ENCODE measurements at places on chromosomes 13 and 19.

- DNase-seq, result no peak
Measured at GRCh38 chr13:33251131-33251661, 34.4 kb downstream of the STARD13 start.

GRCh38 chr13:92312823-92313222 is 913.8 kb upstream of the GPC6 start:
- DNase-seq, result no peak

DNA sequence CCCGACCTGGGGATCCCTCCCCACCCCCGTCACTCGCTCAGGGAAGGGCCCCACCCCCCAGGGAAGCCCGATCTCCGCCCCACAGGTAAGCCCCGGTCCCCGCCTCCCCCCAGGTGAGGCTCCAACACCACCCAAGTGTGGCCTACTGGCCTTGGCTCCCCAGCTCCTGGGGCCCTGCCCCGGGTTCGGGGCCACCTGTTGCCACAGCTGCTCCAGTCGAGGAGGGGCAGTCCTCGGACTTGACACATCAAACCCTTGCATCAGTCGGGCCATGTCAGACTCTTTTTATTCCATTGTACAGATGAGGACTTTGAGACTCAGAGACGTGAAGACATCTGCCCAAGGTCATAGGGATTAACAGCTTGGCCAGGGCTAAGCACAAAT is 512 bp downstream of the CC2D1A start:
- DNase-seq, result peak; percentile 45

DNA sequence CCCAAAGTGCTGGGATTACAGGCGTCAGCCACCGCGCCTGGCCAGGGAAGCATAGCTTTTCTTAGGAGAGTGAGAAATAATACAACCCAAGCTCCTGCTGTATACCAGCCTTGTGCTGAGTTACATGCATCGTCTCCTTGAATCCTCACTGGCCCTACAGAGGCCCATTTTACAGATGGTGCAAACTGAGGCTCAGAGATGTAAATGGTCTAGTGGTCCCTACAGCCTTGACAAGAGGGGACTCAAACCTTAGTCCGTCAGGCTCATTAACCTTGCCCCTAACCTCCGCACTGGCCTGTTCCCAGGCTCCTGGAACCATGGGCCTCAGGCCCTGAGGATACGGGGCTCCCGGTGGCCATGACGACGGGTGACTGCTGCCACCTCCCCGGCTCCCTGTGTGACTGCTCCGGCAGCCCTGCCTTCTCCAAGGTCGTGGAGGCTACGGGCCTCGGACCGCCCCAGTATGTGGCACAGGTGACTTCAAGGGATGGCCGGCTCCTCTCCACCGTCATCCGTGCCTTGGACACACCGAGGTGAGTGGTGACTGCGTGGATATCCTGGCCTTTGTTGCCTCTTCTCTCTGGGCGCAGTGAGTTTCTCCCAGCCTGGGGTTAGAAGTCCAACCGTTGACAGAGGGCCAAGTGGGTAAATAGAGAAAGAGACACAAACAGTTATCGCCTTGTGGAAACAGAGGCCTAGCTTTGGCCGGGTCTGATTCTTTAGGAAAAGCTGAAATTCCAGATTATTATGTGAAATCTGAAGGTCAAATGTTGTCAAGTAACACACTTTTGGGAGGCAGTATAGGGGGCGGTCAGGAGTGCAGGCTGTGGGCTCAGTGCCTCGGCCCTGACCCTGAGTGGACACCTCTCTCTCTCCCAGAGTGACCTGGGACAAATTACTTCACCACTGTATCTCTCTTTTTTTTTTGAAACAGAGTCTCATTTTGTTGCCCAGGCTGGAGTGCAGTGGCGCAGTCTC is 8.7 kb downstream of the MARCHF2 start:
- DNase-seq, result no peak

DNA sequence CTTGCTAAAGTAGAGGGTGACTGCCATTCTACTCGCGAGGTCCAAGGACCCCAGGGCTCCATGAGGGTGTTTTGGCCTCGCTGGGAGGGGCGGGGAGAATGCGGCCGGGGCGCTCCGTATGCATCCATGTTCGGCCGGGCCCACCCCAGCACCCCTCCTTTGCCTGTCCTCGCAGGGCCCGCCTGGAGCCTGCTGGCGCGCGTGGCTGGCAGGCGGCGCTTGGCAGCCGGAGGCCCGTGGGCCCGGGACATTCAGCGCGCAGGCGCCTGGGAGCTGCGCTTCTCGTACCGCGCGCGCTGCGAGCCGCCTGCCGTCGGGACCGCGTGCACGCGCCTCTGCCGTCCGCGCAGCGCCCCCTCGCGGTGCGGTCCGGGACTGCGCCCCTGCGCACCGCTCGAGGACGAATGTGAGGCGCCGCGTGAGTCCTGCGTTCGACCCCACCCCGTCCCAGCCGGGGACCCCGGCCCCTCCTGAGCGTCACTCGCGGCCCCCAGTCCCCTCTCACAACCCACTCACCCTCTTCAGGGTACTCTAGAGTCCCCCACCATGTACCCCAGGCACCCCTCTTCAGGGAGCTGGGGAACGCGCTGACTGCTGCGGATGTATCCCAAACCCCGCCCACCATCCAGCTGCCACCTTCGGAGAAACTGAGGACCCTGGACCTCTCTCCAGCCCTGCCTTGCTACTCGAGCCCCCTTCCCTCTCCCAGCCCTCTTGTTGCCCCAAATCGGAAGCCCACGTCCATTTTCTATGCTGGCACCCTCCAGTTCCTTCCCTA is 4.1 kb downstream of the DLL3 start:
- peak; percentile 68 for DNase-seq
